CD8-positive, alpha-beta memory T cell (primary cell): ENCODE measurements at places on chromosomes 16 and 17.

DNA sequence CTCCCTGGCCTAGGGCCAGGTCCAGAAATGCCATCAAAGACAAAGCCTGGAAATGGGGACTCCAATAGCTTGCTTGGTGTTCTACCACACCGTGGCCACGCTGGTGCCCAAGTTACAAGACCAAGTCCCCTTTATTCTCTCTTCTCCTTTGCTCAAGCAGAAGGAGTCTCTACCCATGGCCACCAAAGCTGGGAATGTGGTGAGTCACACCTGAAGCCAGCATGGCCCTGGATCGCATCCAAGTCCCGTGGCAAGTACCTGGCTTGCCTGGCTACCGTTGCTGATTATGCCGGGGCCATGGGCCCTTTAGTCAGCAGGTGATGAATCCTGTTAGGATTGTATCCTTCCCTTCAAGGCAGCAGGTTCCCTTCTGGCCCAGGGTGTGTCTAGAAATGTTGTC lies 260.0 kb downstream of the HAPSTR1 start:
- DNase-seq, result no peak
- no peak overlapping the region for H3K27ac ChIP-seq
- no peak overlapping the region for H3K4me3 ChIP-seq
- no peaks in the 10 kb centered on the region for H3K4me1 ChIP-seq

- H3K36me3 ChIP-seq, result no peaks in the 10 kb centered on the region
- H3K27me3 ChIP-seq, result no peaks in the 10 kb centered on the region
- no peaks in the 10 kb centered on the region for H3K4me1 ChIP-seq
- DNase-seq, result no peak
- no peak overlapping the region for H3K4me3 ChIP-seq
- H3K27ac ChIP-seq, result no peak overlapping the region
Measured at GRCh38 chr17:68783861-68784260, 171.3 kb downstream of the ABCA8 start.

DNA sequence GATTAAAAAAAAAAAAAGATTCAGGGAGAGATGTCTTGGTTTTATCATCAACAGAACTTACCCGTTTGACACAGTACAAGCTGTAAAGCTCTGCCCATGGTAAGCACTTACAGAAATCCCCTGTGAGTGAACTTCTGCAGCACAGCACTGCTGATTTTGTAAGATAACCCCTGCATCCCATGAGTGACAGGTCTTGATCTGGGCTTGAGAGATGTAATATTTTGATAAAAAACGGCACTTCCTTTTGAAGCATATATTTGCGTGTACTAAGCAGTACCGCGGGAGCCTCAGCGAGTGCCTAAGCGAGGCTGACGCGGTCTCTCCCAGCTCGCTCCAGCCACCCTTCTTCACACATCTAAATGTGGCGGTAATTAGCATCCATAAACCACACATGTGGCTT lies 50.5 kb downstream of the IKZF3 start:
- peak overlapping the region; percentile 5 for H3K27ac ChIP-seq
- peak; percentile 50 for DNase-seq
- H3K4me1 ChIP-seq, result peaks cover 76% of the 10 kb centered on the region
- no peaks in the 10 kb centered on the region for H3K36me3 ChIP-seq
- H3K27me3 ChIP-seq, result no peaks in the 10 kb centered on the region

- H3K36me3 ChIP-seq, result no peaks in the 10 kb centered on the region
- H3K27me3 ChIP-seq, result no peaks in the 10 kb centered on the region
- H3K27ac ChIP-seq, result no peak overlapping the region
- H3K4me3 ChIP-seq, result no peak overlapping the region
- DNase-seq, result no peak
Measured at GRCh38 chr17:2008332-2009126, 16.6 kb downstream of the RTN4RL1 start.

GRCh38 chr16:56938664-56939513 lies 6.9 kb downstream of the HERPUD1 start:
- H3K36me3 ChIP-seq, result peaks cover 67% of the 10 kb centered on the region
- peak overlapping the region; percentile 21 for H3K27ac ChIP-seq
- H3K27me3 ChIP-seq, result no peaks in the 10 kb centered on the region
- H3K4me3 ChIP-seq, result no peak overlapping the region
- DNase-seq, result peak; percentile 65

DNA sequence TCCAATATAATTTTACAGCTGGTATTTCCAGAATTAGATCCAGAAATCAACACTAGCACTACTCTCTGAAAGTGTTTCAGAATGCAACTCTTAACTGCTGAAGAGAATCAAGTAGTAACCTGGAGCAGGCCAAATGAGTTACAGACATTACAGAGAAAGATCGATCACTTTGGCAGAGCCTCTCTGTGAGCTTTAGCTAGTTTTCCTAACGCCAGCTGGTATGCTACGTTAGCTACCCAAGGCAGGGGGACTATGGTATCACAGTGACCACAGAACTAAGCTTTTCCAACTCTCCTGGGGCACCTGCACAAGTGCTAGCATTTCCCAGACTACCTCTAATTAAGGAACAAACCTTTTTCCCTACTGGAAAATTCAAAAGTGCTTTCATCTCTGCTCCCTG lies 30.4 kb downstream of the TRAF4 start:
- peaks cover 14% of the 10 kb centered on the region for H3K4me1 ChIP-seq
- no peak for DNase-seq
- no peaks in the 10 kb centered on the region for H3K36me3 ChIP-seq
- H3K27ac ChIP-seq, result no peak overlapping the region

DNA sequence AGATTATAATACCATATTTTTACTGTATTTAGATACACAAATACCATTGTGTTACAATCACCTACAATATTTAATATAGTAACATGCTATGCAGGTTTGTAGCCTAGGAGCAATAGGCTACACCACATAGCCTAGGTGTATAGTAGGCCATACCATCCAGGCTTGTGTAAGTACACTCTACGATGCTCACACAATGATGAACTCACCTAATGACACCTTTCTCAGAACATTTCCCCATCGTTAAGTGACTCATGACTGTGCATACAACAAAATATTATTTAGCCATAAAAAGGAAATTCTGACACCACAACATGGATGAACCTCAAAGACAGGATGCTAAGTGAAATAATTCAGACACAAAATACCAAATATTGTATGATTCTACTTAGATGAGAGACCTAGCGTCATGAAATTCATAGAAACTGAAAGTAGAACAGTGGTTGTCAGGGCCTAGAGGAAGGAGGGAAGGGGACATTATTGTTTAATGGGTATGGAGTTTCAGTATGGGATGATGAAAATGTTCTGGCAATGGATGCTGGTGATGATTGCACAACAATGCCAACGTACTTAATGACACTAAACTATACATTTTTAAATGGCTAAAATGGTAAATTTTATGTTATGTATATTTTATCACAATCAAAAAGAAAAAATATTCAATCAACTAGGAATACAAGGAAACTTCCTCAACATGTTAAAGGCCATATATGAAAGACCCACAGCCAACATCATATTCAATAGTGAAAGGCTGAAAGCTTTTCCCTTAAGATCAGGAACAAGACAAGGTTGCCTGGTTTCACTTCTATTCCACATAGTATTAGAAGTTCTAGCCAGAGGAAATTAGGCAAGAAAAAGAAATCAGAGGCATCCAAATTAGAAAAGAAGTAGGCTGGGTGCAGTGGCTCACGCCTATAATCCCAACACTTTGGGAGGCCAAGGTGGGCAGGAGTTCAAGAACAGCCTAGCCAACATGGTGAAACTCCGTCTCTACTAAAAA lies 5.9 kb upstream of the C16orf87 start:
- no peak overlapping the region for H3K4me3 ChIP-seq
- no peaks in the 10 kb centered on the region for H3K4me1 ChIP-seq
- no peak overlapping the region for H3K27ac ChIP-seq
- DNase-seq, result no peak
- H3K27me3 ChIP-seq, result no peaks in the 10 kb centered on the region
- no peaks in the 10 kb centered on the region for H3K36me3 ChIP-seq

GRCh38 chr16:49817754-49818507 lies 38.0 kb downstream of the ZNF423 start:
- H3K27me3 ChIP-seq, result no peaks in the 10 kb centered on the region
- no peaks in the 10 kb centered on the region for H3K36me3 ChIP-seq
- H3K4me3 ChIP-seq, result no peak overlapping the region
- H3K4me1 ChIP-seq, result no peaks in the 10 kb centered on the region
- DNase-seq, result no peak

DNA sequence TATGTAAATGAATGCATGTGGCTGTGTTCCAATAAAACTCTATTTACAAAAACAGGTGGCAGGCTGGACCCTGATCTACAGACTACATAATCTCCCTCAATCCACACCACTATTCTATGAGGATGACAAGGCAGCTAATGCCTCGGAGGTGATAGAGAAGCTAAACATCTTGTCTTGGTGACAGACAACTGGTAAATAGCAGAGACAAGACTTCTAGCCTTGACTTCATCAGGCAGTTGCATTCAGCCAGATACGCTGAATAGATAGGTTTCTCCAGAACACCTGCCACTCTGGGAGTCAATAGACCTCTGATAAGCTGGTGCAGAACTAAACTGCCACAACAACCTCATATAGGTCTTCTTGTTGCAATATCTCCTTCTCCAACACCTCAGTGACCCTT lies 3.3 kb downstream of the ATPAF2 start:
- no peak overlapping the region for H3K4me3 ChIP-seq
- H3K27me3 ChIP-seq, result no peaks in the 10 kb centered on the region
- peaks cover 27% of the 10 kb centered on the region for H3K4me1 ChIP-seq

GRCh38 chr17:80000981-80001775 lies 34.5 kb downstream of the TBC1D16 start:
- no peaks in the 10 kb centered on the region for H3K36me3 ChIP-seq
- no peak overlapping the region for H3K27ac ChIP-seq
- peaks cover 31% of the 10 kb centered on the region for H3K4me1 ChIP-seq
- H3K4me3 ChIP-seq, result no peak overlapping the region
- no peaks in the 10 kb centered on the region for H3K27me3 ChIP-seq

- DNase-seq, result no peak
- no peaks in the 10 kb centered on the region for H3K36me3 ChIP-seq
- H3K4me1 ChIP-seq, result no peaks in the 10 kb centered on the region
- H3K27ac ChIP-seq, result no peak overlapping the region
Measured at GRCh38 chr16:8403978-8404749, 186.1 kb downstream of the TMEM114 start.

- peak overlapping the region; percentile 99 for H3K4me3 ChIP-seq
- peak overlapping the region; percentile 93 for H3K27ac ChIP-seq
Measured at GRCh38 chr17:40646791-40647623, 611 bp downstream of the SMARCE1 start.

GRCh38 chr16:70298988-70299938 lies at the start of gene DDX19B:
Gene DDX19B, plus strand, starts transcription at chr16:70299186. Its CDS starts 112 bp downstream, at chr16:70299298.
- H3K4me3 ChIP-seq, result peak within 1 kb of the TSS; percentile 88
- peak; percentile 57 for DNase-seq
- no peaks in the 10 kb centered on the region for H3K27me3 ChIP-seq
- H3K36me3 ChIP-seq, result no peaks in the 10 kb centered on the region

DNA sequence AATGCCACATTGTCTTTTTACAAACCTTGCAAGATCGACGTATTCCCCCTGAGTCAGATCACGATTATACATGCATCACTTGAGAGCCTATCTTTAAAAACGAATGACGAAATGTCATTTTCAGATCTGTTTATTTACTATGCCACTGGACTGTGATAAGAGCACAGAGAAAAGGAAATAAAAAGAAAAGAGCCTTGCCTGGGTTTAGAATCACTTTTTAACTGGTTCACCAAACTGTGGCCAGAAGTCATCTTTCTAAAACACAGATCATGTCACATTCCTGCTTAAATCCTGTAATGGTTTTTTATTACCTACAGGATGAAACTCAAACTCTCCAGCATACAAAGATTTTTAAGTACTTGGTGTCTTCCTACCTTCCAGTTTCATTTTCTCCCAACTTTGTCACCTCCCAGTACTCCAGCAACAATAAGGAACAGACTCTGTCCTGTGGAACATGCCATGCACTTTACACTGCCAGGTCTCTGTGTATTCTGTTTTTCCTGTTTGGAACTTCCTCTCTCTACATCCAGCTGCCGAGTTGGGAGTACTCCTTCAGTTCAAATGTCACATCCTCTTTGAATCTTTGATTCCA lies 91.5 kb downstream of the SNX11 start:
- H3K4me1 ChIP-seq, result peaks cover 17% of the 10 kb centered on the region
- H3K36me3 ChIP-seq, result no peaks in the 10 kb centered on the region
- H3K4me3 ChIP-seq, result no peak overlapping the region
- H3K27me3 ChIP-seq, result no peaks in the 10 kb centered on the region
- no peak overlapping the region for H3K27ac ChIP-seq

GRCh38 chr16:11359370-11359769 lies 14.1 kb downstream of the RMI2 start:
- H3K4me3 ChIP-seq, result no peak overlapping the region
- H3K4me1 ChIP-seq, result peaks cover 58% of the 10 kb centered on the region
- H3K27ac ChIP-seq, result no peak overlapping the region
